Stimulated activated naive CD4-positive, alpha-beta T cell (primary cell): ENCODE measurements at places on chromosomes 3 and 15.

DNA sequence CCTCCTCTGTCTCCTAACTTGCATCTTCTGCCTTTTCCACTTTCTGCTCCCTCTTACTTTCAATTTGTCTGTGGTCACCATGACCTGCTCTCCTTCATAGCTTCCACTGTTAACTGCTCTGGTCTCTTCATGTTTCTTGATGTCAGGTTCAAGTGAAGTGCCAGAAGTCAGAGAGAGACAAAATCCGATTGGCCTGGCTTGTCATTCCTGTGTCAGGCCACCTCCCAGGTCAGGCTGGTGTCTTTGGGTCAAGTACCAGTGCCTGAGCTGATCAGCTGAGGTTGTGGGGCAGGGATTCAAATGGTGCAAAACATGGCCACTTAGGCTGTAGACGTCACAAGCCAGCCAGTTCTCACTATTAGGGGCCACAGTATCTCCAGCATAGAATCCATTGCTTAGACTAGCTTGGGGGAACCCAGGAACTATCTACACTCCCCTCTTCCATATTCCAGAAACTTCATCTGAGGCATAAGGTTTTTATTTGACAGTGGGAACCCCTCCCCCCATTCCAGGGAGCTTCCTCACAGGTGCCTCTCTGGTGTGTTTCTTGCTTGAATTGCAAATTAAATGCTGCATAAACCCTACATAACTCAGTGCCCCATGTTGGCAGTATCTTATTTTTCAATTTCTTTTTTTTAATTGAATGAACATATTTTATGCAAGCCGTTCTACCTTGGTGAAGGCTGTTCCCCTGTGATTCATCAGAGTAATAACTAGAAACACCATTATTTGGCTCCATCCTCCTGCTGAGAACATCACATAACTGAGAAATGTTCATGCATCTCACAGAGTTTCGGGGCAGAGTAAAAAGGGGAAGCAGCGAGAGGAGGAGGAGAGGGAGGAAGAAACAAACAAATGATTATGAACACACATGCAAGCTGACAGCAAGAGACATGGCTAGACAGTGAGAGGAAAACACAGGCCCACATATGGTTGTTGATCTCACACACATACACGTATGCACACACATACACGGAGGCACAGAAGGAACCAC is 175.8 kb downstream of the TLE3 start:
- DNase-seq = no peak

DNA sequence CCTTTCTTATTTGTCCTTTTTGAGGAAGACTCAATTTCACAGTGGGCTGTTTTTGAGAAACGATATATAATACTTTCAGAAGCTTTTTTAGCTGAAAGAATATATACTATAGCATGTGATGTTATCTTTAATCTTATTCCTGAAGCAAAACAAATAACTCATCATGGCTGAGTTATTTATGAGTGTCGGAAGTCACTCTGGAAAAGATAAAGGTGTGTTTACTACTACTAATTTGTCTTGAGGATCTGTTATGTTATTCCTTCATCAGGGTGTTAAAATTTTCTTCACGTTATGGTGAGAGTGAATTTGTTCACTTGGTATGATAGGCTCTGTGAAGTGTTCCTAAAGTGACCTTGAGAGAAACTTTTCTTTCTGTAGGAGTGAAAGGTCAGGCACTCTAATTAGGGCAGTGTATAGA is 4.7 kb downstream of the TCF12 start:
- no peak for DNase-seq

DNA sequence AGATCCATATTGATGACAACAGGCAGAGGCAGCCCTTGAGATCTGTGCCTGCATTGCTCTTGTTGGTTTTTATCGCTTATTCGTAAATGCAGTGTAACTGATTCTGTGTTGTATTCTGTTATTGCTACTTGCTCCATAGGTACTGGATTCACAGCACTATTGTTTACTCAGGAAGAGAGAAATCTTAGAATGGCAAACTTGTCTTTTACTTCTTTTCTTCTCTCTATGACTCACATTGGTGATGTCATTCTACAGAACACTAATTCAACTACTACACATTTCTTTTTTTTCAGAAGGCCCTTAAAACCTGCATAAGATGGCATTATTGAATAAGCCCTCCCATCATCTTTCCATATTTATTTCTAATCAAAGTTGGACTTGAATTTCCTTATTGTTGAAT is 201.0 kb upstream of the GBE1 start:
- no peak for DNase-seq

DNA sequence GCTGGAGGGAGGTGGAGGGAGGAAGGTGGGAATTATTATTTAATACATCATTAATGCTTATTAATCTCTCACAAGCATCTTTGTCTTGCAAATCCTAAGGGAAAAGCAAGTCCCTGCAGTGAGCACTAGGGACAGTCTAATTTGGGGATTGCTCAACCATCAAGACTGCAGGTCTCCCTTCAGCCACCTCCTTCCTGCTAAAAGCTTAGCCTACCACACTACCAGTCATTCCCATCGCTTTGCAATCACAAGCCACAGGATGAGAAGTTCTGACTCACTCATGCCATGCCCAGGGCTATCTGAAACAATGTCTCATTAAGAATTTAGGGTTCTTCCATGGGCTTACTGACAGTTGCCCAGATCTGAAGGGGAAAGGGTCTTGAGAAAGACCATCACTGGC is 51.0 kb upstream of the EIF1B start:
- DNase-seq = no peak

DNA sequence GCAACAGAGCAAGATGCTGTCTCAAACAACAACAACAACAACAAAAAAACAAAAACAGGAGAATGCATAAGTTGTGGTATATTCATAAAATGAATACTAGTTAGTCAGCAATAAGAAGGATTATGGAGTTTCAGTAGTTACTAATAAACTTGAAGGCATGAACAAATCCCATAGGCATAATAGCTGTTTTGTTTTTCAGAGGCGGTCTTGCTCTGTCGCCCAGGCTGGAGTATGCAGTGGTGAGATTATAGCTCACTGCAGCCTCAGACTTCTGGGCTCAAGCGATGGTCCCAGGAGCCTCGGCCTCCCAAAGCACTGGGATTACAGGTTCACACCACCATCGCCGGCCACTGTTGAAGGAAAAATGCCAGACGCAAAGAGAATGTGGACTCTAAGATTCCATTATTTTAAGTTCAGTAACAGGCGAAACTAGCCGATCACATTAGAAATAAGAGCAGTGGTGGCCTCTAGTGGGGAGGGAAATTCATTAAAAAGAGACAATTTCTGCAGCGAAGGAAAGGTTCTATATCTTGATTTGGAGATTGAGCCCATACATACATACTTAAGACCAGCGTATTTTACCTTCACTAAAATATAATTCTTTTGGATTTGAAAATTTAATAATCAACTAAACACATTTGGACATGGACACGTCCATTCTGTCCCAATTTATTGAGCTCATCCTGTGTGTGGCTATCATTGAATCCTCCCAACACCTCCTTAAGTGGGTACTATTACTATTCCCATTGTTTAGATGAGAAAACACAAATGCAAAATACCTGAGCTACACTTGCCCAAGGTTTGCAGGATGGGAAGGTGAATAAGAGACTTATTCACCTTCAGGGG is 27.4 kb upstream of the HDAC11 start:
- DNase-seq = peak; percentile 33

DNA sequence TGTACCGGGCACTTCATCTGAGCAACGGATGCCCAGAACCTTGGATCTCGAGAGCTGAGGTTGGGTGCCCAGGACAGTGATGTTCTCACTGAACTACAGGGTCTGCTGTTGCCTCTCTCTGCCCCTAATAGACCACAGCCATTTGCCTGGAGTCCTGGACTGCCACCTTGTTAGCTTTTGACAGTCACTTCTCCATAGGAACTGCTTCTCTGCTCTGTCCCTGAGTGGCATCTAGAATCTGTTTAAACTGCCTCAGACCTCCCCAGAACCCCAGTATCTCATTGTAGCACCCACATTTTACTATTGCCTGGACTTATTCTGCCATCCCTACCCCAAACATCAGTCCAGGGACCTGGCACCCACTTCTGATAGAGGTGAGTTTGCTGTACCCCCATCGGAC is 194.4 kb downstream of the SLCO3A1 start:
- no peak for DNase-seq

DNA sequence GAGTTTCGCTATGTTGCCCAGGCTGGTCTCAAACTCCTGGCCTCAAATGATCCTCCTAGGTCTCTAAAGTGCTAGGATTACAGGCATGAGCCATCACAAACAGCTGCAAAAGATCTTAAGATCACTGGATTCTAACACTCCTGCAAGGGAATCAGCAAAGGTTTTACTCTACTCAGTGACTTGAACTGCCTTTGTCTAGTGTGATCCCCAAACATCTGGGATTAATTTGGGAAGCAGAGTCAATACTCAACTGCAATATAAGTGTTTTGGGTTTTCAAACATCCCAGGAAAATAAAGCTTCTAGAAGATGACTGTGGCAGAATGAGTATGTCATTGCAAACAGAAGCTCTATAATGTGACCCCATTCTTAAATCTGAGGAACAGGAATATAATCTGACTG is 7.2 kb downstream of the SPG21 start:
- DNase-seq = no peak

- DNase-seq = no peak
Measured at GRCh38 chr15:51252671-51253070, 85.7 kb downstream of the CYP19A1 start.

DNA sequence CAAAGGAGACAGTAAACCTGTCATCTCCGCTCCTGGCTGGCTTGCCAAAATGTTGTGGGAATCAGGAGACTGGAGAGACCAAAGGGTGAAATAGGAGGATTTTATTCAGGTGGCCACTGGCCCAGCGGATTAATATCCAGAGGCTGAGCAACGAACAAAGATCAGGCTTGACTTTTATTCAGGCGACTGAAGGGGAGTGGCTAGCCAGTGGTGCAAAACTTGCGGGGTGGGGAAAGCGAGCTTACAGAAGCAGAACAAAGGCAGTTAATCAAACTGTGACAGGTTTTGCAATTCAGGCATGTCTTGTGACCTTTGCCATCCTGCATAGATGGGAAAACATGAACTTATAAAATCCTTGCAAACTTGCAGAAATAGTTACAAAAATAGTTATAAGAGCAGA is 19.8 kb upstream of the ACAD9 start:
- DNase-seq = no peak

- no peak for DNase-seq
Measured at GRCh38 chr15:67468416-67468815, 52.5 kb upstream of the C15orf61 start.

DNA sequence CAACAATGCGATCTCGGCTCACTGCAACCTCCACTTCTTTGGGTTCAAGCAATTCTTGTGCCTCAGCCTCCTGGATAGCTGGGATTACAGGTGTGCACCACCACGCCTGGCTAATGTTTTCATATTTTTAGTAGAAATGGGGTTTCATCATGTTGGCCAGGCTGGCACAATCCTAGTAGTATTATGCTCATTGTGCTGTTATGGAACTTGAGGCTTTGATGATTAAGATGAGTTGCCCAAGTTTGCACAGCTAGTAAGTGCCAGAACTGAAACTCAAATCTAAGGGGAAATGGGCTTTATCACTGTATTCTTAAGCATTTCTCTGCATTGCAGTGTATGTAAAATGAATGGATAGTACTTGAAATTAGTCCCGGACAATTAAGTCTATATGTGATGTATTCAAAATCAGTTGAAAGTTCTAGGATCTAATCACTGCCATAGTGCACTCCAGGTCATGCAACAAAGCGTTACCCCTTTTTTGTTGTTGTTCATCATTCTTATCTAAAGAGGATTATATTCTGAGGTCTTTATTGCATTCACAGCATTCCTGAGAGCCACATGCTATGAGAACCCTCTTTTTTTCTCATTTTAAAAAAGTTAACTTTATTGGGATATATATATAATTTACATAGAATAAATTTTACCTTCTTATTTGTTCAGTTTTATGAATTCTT is 378.7 kb upstream of the CNTN6 start:
- no peak for DNase-seq

DNA sequence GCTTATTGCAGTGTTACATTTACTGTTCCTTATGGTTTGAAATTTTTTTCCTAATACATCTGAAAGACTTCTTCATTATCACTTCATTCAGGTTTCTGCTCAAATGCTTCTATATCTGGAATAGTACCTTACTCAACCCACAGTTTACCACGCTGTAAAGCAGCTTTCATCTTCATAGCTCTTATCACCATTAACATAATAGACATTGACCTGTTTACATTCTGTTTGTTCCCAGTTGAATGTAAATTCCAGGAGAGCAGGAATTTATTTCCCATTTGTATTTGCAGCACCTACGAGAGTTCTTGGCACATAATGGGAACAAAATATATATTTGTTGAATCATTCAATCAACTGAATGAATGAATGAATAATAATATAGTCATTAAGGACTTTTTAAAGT is 844.6 kb upstream of the ROBO1 start:
- no peak for DNase-seq
